ENCODE measurements at places on chromosomes 12 and 14.

GRCh38 chr14:51066576-51066975, 28.3 kb downstream of the TRIM9 start:
- DNase-seq: no peak

DNA sequence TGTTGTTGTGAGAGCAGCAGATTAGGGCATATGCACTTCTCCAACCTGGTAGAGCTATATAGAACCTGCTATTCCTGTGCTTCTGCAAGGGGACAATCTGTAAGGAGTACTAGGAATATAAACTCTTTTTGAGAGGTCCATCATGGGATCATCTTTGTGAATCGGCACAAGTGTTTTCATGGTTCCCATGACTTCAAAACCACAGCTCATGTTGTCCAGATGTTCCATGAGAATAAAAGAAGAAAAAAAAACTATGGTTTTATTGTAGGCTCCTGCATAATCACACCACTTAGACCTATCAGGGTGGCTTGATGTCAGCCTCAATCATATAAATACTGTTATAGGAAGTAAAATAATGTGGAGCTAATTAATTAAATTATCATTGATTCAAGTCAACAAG, 311.4 kb upstream of the ATP2B1 start:
- no peak for DNase-seq

GRCh38 chr12:77893918-77894317, 63.2 kb downstream of the NAV3 start:
- DNase-seq: no peak

GRCh38 chr14:71103662-71104484, 196.6 kb downstream of the PCNX1 start:
- peak; percentile 31 for DNase-seq

DNA sequence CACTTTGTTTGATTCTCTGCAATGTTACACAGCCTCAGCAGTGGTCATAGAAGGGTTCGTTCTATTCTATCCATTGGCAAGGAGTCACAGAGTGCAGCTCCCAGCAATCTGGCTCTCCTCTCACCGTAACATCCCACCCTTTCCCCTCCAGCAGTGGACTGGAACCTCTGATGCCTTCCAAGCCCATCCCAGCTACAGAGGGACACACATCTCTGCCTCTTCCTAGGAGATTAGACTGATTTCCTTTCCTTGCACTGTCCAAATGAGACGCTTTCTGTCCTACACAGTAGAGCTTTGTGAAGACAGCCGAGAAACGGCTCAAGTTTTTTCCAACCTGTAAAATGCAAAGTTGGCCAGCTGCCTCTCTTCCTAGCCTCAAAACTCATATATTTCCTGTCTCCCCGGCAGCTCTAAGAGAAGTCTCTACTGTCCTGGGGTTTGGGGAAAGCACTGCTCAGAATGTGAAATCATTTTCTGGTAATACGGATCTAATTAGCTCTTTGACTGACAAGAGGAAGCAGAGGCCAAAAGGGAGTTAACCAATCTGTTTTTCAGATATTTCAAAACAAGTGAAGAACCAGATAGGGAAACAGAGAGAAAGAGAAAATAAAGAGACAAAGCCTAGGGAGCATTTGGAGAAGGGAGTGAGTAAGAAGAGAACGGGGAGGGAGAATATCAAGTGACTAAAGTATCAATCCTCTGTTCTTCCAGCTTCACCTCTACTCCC, 516 bp downstream of the NINJ2 start:
- no peak for DNase-seq

DNA sequence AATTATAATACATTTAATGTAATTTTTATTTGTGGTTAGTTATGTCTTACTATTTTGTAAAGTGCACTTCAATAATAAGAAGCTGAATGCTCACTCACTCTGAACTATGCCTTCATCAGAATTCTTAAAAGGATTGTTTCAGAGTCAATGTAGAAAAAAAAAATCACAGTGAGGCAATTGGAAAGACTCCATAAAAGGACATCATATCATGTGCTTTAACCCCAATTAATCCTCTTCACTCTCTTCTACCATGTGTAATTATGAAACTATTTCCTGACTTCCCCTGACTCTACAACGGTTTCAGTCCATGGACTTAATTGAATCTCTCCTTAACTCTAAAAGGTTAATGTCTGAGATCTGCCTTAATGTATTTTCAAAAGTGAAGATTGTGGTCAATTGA, 250.4 kb upstream of the ALG10 start:
- DNase-seq: no peak

DNA sequence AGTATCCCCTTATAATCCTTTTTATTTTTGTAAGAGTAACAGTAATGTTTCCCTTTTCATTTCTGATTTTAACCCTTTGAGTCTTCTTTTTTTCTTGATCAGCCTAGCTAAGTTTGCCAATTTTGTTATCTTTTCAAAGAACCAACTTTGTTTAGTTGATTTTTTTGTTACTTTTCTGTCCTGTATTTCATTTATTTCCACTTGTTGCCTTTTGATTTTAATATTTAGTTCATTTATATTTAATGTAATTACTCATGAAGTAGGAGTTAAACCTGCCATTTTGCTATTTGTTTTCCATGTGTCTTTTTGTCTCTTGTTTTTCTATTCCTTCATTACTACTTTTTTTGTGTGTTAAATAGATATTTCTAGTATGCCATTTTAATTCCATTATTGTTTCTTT, 146.4 kb downstream of the ANO6 start:
- no peak for DNase-seq

- DNase-seq: no peak
These were observed 23.8 kb downstream of the CYP46A1 start for GRCh38 chr14:99707921-99708320.
